ENCODE measurements at places on chromosomes 2 and 18.

DNA sequence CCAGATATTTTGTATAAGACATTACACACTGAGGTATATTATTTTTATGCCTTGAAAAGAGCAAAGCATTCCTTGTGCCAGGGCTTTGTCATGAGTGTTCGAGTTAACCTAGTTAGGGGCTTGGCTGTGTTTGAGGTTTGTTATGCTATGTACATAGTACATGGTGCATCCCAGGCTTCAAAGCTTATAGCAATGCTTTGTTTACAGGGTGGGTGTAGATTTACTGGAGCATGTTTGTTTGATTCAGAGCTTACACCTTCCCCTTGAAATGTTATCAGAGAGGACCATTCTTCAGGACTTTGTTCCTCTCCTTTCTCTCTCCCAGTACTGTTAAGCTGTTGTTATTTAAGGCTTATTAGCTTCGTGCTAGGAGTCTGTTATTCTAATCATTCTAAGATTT is 738.7 kb upstream of the LRRTM4 start:
- no peak for DNase-seq

GRCh38 chr2:106695919-106696318 is 190.0 kb downstream of the ST6GAL2 start:
- no peak for DNase-seq

GRCh38 chr18:47260120-47260923 is 8.9 kb upstream of the SKOR2 start:
- DNase-seq, result no peak

DNA sequence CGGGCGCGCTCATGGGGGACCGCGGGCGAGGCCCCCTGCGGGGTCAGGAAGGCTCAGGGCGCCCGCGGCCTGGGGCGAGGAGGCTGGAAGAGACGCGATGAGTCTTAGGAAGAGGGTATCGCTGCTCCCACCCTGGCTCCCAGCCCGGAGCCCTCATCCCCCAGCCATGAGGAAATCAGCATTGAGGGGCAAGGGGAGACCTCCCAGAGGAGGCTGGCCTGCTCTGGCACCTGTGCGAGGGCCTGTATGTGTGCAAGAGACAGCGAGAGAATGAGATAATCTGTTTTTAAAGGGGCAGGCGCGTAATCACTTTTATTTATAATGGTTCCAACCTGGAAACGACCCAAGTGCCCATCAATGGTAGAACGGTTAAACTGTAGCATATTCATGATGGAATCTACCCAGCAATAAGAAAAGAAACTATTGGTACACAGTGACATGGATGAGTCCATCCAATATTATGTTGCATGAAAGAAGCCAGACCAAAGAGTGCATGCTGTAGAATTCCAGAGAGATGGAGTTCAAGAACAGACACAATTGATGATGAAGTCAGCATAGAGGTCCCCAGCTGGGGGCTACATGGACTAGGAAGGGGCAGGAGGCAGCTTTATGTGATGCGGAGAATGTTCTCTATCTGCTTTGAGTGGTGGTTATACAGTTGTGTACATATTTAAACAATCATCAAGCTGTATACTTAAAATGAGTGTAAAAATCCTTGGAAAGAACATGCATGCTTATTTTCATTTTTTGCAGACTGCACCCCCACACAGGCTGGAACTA is 14.4 kb downstream of the FBXO41 start:
- no peak for DNase-seq

- no peak for DNase-seq
Observed at GRCh38 chr2:106953779-106954178, 67.8 kb upstream of the ST6GAL2 start.

- no peak for DNase-seq
Observed at GRCh38 chr2:31522786-31523185, 58.0 kb downstream of the SRD5A2 start.

DNA sequence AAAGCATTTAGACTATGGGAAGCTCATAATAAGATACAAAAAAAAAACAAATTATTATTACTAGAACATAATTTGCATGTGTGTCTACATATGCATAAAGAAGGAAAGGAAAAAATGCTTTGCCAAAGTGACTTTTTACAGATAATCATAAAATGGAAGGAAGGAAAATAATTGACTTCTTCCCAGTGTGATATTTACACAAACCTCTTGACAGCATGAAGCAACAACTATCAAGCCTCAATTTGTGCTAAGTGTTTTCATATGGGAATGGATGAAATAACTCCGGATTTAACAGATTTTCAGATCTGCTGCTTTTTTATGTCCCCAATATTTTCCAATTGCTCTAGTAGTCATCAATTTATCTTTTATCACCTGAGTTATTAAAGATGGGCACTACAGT is 275.9 kb upstream of the REG3G start:
- DNase-seq, result no peak

GRCh38 chr2:239268549-239268948 is 132.3 kb downstream of the HDAC4 start:
- DNase-seq, result no peak

GRCh38 chr18:34901299-34901698 is 139.9 kb upstream of the MAPRE2 start:
- DNase-seq, result no peak

- no peak for DNase-seq
Observed at GRCh38 chr18:36045241-36045991, 21.9 kb downstream of the RPRD1A start.

GRCh38 chr18:48367557-48367956 is 41.6 kb downstream of the ZBTB7C start:
- no peak for DNase-seq

- DNase-seq, result no peak
Observed at GRCh38 chr2:129883121-129883520, 96.3 kb upstream of the RAB6C start.

DNA sequence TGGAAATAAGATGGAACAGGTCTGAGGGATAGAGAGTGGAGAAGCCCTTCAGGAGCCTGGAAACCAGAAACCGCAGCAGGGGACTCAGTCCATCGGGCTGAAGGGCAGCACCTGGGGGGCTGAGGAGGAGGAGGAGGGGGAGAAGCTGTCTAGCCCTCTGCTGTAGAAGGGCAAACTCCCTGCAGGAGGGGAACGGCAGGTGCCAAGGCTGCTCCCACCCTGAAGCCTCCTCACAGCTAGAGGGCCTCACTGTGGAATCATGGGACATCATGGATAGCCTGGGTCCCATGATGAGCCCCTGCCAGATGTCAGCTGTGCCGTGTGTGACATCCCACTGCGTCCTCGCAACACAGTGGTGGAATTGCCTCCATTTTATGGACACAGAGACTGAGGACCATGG is 435 bp downstream of the MYO7B start:
- no peak for DNase-seq

- DNase-seq, result no peak
Observed at GRCh38 chr2:158773121-158773520, 22.0 kb upstream of the DAPL1 start.

DNA sequence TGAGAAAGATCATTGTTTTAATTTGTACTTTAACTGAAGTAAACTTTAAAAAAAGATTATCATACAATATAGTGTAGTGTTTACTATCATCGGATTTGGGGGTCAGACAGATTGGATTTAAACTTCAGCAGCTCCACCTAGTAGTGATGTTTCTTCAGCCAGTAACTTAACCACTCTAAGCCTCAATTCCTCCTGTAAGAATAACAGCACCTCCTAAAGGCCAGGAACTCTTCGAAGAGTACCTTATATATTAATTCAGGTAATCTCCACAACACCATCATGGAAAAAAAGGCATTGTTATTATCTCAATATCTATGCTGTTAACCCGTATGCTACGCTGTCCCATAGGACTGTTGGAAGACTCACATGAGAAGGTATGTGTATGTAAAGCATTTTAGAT is 69.0 kb upstream of the DLGAP1 start:
- DNase-seq, result no peak

- no peak for DNase-seq
Observed at GRCh38 chr2:234502285-234502918, 5.5 kb upstream of the ARL4C start.

GRCh38 chr2:191446910-191447309 is 201.7 kb downstream of the MYO1B start:
- no peak for DNase-seq

DNA sequence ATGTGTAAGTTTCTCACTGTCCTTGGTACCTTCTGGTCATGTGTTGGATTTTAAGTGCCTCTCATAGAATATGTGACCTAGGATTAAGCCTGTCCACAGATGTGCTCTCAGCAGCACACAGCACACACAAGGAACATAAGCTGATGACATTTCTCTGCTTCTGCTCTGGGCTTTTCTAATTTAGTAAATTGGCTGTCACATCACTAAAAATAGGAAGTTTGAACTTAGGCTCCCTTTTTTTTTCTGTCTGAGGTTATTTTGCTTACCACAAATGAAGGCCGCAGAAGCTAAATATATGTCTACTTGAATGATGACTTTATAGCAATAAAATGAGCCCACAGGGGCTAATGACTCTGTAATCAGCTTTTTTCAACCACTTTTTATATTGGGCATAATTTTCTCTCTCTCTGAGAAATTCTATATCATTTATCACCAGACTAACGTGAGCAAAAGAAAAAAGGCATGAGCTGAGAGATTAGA is 150.2 kb upstream of the KLHL14 start:
- DNase-seq, result peak; percentile 9

GRCh38 chr18:31500051-31500688 is 2.2 kb downstream of the DSG2 start:
- peak; percentile 71 for DNase-seq

DNA sequence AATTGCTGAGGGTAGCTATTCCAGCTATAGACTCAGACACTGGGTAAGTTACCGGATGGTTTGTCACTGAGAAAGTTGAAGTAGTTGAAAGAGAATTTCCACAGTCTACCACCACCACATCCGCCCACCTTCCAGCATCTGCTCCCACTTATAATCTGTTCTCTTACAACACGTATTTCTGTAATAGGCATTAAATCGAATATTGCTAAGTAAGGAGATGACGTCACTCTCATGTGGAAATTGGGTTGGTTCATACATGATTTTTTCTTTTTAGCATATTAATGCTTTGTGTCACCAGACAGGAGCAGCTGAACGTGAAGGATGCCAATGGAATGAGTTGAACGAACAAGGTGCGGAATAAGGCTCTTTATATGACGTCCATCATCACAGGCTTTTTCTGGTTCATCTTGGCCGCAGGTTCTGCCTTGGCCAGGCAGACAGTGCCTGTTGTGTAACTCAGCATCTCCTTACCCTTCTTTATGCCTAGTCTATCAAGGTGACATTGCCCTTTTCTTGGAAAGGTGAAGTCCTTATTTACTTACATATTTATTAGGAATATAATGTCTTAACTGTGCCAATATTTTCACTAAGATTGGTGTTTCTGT is 45.9 kb downstream of the THUMPD2 start:
- no peak for DNase-seq

DNA sequence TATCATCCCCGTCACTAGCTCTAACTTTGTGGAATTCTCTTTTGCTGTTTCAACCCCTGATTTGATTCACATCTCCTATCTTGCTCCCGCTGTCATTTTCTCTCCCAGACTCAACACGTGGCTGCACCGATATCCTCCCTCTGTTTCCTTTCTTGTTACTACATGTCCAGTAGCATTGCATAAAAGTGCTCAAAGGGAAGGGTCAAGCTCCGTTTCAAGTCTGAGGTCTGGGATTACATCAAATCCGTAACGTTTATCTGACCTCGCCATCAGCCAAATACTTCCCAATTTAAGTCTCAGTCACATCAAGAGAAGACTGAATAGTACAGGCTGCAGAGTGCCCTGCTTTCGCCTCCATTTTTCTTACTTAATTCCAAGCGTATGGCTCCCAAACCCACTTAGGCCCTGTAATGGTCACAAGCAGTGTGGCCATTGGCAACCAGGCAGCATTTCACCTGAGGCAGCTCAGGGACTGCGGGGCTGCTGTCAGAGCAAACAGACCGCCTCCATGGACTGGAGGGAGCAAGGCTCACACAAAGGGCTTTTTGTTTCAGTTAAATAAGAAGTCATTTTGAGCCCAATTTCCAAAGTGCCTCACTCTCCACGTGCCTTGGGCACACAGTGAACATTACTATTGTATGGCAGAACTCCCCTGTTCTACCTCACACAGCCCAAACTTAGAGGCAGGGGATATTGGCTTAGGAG is 217.8 kb downstream of the BCL11A start:
- DNase-seq, result no peak

DNA sequence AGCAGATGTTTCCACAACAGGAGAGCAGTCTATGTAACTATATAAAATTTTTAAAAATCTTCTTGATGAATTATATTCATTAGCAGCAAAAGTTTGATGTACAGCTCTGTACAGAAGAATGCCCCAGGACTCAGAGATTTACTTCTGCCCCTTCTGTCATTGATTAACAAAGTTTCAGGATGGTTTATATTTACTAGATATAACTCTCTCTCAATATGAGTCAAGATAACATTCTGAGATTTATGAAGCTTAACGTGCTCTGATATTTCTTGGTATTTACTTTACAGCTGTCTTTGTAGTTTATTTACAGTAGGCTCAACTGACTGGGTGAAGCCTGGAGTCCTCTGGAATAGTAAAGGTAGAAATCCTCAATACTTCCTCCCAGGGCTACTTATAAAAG is 93.6 kb upstream of the HNMT start:
- DNase-seq, result no peak

DNA sequence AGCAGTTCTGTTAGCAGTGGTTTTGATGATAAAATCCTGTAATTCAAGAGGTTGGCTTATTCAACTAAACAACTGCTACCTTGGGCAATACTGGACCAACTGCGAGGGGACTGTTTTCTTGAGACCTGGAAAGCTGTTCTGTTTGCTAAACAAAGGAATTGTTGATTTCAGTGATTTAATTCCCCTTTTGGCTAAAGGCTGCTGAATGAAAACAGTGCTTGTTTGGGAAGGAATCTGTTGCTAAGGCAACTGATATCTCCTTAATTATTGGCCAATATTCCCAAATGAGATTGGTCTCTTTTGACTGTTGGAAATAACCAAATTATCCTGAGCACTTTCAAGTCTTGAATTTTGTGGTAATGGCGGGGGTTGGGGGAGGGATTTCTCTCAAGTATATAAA is 136.8 kb downstream of the CAMKMT start:
- DNase-seq, result no peak

DNA sequence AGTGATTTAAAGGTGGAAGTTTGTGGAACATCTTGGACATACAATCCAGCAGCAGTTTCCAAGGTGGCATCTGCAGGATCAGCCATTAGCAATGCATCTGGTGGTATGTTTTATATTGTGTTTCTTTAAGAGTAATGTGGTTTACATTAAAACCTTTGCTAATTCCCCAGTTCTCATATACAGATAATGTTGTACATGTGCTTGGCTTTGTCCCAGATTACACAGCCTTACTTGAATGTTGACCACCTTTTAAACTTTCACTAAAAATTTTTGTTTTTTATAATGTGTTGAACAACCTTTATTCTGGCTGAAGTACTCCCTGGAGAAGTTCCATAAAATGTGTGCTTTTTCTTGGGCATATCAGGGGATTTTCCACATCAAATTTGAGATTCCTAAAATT is 57.5 kb downstream of the MIB1 start:
- no peak for DNase-seq

GRCh38 chr2:80195034-80195433 is 109.5 kb downstream of the LRRTM1 start:
- DNase-seq, result no peak
